NCI-H1694 treated with DMSO at 0.1 percent for 48 hours (cell line): ENCODE measurements at places on chromosomes 12 and 14.

DNA sequence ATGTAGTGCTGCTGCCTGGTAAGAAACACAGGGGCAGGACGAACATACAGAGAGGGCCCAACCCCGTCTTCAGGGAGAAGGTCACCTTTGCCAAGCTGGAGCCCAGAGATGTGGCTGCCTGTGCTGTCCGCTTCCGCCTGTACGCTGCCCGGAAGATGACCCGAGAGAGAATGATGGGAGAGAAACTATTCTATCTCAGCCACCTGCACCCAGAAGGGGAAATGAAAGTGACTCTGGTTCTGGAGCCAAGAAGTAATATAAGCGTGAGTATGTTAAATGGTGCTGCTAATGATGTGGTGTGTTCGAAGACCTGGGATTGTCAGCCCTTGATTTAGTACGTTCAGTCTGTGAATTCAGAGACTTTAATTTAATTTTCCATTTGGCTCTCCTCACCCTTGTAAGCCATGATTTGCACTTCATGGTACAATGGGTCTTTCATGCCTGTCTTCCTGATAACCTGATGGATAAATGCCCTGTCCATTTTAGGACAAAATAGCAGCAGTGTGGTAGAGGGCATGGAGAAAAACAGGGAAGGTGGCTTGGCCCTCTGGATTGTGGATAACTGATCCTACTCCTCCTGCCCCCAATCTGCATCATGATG is 318.9 kb downstream of the SNAPC1 start:
- DNase-seq: no peak

DNA sequence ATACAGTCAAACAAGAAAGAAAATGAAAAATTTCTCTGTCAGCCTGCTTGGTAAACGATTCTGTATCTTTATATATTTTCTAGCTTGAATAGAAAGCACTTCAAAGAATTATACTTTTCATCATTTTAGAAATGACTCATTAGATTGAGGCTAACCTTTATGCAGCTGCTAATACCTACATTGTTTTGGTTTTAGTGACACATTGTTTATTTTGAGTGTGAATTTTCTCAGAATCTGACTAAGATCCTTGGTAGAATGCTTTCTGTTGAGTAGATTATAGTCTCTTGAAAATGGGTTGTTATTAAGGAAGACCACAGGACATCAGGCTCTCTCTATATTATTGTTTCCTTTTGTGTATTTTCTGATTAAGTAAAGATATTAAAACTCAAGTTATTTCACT is at the start of gene PMCH:
TSS of gene PMCH (minus strand) at position 45 of the 400 bp plus-strand sequence. CDS start 63 bp downstream, outside the sequence.
- DNase-seq: no peak

DNA sequence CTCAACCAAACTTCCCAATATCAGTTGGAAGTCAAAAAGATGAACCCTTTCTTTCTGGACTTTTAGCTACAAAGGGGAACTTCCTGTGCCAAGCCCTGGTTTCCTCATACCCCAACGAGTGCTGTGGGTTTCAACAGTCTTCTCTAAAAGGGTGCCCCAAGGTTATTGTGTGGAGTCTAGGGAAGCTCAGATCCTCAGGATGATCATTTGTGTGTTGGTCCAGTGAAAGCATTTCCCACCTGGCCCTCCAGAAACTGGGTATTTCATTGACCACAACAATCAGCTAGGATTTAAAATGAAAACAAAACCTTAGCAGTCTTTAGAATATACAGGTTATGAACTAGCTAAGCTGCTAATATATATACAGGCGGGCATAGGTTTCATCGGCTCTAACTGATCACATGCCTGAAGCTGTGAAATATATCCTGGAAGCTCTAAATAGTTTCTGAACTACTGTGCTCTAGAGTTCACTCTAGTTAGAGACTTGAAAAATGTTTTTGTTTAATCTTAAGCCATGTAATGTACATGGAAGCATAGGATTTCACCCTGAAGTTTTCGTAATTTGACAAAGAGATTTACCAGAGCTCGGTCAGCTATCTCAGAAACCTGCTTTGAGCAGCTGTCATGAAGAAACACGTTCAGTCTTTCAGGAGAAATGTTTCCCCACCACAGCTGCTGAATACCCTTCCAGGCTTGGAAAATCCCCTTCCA is 29.6 kb downstream of the P2RX4 start:
- no peak for DNase-seq

DNA sequence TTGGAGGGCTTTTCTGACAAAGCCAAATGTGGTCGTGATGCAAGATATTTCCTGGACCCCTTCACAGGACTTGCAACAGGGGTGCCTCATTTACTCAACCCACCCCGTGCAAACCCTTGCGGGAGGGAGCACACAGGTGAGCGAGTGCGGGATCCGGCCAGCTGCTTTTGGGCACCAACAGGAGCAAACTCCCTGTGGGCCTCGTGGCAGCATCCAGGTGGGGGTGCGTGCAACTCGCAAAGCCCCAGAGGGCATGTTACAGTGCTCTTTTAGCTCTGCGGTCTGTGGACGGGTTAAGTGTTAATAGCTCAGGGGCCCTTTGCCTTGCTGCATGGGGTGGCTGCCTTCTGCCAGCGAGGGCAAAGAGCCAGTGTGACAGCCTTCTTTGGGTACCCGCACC is 707.6 kb upstream of the MDGA2 start:
- DNase-seq: no peak

GRCh38 chr12:96473394-96474093 is 15.8 kb upstream of the CFAP54 start:
- DNase-seq: no peak

GRCh38 chr12:132196038-132196872 is 52.0 kb downstream of the NOC4L start:
- DNase-seq: no peak

DNA sequence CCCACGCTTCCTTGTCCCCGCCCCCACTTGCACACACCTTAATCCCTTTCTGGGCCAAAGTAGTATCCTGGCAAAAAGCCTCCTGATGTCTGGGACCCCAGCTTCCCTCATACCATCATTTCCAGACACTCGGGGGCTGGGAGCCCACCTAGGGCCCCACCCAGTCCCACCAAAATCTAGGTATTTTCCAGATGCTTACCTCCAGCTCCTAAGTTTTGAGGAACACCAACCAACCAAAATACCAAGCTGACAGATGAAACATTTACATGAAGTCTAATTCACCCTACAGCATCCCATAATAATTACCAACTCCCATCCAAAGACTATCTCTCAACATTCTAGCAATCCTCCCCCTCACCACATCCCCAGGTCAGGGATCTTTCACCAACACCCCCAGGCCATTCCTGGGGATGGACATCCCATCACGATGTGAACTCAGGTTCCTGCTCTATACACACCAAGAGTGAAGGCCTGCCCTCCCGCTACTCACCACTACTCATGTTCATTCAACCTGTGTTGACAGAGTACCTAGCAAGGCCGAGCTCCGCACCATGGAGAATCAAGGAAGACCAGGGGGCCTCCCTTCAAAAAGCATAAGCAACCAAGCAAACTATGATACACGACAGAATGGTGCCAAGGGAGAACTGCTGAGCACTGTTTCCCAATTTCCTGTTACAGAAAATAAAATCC is 1.6 kb upstream of the CHD4 start:
- DNase-seq: peak; percentile 14
